GM12864 (cell line): ENCODE measurements at places on chromosomes 11 and 22.
A peak's percentile ranks its signal among the peaks of the same experiment; 100 is the strongest.

DNA sequence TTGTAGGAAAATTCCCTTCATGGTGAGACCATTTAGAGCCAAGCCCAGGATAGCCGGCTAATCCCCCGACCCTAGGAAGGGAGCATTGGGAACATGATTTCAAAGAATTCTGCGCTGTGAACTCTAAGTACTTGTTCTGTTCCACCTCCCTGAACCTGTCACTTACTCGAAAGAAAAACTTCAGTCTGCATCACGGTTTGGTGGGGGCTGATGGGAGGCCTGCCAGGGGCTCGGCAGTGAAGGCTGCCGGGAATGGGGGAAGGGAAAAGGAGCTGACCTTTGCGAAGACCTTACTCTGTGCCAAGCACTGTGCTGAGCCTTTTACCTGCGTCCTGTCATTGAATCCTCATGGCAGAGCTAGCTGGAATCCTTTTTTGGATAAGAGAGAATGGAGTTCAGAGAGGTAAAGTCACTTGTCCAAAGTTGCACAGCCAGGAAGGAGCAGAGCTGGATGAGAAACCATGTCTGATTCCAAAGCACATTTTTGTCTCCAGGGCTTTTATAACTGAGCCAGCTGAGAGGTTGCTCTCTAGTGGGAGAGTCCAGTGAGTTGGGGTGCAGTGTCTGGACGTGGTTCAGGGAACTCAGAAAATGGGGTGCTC is 15.4 kb downstream of the RASD2 start:
- DNase-seq, result no peak

DNA sequence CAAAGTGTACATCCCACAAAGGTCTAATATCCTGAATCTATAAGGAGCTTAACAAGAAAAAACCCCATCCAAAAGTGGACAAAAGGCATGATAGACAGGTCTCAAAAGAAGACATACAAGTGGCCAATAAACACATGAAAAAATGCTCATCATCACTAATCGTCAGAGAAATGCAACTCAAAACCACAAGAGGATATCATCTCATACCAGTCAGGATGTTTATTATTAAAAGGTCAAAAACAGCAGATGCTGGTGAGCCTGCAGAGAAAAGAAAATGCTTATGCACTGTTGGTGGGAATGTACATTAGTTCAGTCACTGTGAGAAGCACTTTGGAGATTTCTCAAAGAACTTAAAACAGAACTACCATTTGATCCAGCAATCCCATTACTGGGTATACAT is 12.7 kb downstream of the LGALS12 start:
- no peak for DNase-seq

GRCh38 chr11:7696424-7696823 is 9.9 kb downstream of the OVCH2 start:
- DNase-seq, result no peak

DNA sequence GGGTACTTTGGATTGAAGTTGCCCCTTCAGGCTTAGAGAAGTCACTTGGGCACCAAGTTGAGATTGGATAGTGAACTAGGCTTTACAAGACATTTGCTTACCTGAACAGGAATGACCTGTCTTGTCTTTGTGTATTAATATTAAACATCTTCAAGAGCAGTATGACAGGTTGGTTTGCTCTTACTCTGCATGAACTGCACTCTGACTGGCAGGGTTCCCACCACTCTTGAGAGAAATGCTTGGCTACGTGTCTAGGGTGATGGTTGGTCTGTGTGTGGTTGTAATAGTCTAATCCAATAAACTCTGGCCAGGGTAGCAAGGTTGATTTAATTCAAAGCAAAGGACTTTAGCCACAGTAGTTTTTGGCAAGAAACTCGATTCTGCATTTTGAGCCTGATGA is 20.1 kb upstream of the SPTBN2 start:
- no peak for DNase-seq

DNA sequence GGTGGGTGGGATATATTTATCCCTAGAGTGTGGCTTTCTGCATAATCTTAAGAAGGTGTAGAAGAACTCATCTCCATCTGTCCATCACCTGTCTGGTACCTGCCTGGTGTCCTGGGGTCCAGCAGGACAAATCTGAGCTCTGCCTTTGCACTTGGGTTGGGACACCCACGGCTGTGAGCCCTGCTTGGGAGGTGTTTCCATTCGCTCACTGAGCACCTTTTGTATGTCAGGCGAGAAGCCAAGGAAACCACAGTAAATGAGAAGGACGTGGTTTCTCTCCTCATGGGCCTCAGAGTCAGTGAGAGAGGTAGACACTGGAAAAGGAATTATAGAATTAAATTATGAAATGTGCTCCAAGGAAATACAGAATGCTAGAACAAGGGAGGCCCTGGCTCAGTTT is 555.9 kb downstream of the MIAT start:
- no peak for DNase-seq

DNA sequence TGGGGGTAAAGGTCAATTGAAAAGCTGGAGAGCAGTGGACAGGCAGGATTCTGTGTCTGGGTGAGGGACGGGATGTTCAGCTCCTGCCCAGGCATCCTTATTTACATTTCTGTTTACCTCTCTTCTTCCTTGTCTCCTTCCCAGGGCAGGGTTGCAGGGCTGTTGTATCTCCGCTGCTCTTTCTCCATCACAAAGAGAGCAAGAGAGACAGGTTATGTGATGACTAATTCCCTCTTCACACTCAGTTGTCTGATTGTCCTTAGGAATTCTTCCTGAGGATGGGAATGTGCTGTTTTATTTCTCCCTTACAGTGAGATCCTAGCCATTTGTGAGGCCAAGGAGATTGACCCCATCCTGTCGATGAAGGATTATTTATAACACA is 104.9 kb downstream of the VPREB1 start:
- DNase-seq, result no peak

DNA sequence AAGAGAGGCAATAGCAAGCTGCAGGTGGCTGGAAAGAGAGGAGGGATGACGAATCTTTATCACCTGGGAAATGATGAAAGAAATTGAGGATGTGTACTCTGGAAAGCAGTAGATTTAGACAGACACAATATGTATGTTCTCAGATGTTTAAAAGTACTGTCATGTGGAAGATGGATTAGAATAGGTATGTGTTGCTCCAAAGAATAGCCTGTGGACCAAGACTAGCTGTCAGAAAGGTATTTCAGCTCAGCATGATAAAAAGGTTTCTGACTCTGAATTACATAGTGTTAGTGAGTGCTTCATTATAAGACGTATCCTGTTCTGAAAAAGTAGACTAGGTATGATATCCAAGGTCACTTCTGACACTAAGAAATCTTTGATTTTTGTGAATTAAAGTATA is 322.4 kb downstream of the CNTN5 start:
- no peak for DNase-seq

GRCh38 chr22:40491990-40492631 is 121.7 kb downstream of the SGSM3 start:
- DNase-seq, result peak; percentile 91

GRCh38 chr22:43262990-43263644 is 76.2 kb upstream of the TTLL12 start:
- DNase-seq, result no peak

DNA sequence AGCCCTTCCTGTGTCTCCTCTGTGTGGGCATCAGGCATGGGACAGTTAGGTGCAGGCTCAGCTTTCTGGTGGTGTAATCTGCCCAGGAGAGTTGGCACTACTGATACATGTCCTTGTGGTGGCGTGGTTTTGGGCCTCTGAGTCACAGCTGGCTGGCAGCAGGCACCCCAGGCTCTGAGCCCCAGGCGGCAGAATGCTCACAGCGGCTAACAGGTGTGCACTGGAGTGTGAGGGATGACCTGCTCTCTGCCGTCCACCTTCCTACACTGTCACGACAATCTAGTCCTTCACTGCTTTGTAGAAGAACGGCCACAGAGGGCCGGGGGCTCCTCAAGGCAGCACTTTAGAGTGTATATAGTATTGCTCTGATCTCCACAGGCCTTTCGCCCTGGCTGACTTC is 100.3 kb upstream of the PITPNB start:
- DNase-seq, result no peak

DNA sequence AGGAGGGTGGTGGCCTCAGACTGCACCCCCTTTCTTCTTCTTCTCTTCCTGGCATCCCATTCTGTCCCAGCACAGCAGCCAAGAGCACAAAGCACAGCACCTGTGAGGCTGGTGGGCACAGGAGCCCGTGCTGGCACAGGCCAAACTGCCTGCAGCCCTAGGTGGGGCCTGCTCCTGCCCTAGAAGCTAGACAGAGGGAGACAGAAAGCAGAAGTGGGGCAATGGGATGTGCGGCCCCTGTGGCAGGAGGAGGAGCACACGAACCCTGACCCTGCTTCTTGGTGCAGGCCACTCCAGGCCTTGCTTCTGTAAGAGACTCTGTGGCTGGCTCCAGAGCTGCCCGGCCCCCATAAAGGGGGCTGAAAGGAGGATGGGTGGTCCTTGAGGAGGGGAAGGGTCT is 3.9 kb upstream of the PTS start:
- DNase-seq, result no peak

GRCh38 chr22:45127866-45128265 is 35.9 kb upstream of the NUP50 start:
- DNase-seq, result no peak

DNA sequence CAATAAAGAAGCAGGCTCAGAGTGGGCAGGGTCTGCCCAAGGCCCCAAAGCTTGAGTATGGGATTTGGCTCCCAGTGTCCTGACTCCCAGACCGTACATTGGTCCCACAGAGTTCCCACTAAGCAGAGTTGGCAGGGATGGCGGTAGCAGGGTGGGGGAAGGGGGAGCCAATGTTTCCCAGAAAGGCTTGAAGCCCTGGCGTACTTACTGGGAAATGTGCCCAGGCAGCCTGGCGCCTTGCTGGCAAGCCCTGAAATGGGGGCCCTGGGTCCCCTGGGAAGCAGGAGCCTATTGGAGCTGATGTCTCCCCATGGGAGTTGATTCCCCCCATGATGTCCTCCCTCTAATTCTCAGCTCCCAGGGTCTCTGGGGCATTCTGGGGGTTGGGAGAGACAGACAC is 9.3 kb downstream of the ARHGEF17 start:
- DNase-seq, result no peak

GRCh38 chr22:45036154-45036553 is 26.3 kb upstream of the PHF21B start:
- no peak for DNase-seq

GRCh38 chr11:92219476-92219875 is 5.1 kb upstream of the FAT3 start:
- no peak for DNase-seq

GRCh38 chr11:69301455-69302401 is 7.8 kb downstream of the MYEOV start:
- no peak for DNase-seq

GRCh38 chr11:75339685-75340409 is 11.6 kb downstream of the ARRB1 start:
- DNase-seq, result no peak

DNA sequence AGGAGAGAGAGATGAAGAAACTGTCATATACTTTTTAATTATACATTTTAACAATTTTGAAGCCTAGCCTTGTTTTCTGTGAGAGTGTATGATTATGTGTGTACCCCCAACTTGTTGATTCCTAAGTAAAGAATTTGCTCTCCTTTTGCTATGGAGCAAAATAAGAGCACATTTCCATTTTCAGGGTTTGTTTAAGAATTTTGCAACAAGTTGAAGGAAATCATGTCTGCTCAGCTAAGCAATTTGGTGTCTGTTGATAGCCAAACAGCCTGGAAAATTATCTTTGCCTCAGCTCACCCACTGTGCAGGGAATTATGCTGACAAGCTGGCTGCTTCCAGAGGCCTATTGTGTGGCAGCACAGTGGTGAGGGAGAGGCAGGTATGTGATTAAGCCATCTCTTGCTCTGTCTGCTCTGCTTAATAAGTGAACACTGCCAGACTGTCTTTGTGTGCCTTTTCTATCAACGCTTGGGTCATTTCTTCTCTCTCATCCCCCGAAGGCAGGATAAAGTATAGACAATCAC is 135.1 kb upstream of the TTC12 start:
- DNase-seq, result no peak

DNA sequence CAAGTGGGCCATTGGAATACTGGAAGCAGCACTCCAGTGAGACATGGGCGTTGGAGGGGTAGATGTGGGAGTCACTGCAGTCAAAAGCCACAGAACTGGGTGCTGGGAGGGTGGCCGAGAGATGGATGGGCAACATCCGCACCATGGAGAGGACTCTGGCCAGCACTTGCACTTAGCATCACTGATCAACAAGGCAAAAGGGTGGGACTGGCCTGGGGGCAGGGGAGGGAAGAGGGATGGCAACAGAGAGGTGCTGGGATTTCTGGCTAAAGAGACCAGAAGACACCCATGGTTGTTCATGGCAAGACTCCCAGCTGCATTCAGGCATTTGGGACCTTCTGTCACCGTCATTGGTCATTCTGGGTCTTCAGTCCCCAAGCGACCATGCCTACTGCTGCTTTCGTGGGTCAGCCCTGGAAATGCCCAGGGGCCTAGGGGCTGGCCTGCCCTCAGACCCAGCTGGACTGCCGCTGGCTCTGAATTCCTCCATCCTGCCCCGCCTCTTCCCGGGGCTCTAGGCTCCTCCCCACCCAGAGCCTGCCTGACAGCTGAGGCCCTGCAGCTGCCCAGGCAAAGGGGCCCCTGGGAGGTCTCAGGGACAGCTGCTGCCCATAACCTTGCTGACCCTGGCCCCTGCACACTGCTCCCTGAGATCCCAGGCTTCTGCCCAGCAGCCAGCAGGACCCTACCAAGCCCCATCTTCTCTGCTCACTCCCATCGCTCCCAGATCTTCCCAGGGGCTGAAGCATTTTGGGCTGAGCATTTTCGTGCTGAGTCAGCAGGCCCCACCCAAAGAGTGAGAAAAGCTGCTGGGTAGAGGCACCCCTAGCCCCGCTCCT is 13.0 kb upstream of the CDC42EP2 start:
- DNase-seq, result no peak

- no peak for DNase-seq
Measured at GRCh38 chr11:76236092-76236999, 30.0 kb upstream of the WNT11 start.

GRCh38 chr22:50253046-50253915 is 2.2 kb upstream of the HDAC10 start:
- DNase-seq, result no peak

- no peak for DNase-seq
Measured at GRCh38 chr11:9616858-9617257, 43.4 kb downstream of the WEE1 start.

- no peak for DNase-seq
Measured at GRCh38 chr11:1667121-1667850, 29.7 kb upstream of the KRTAP5-6 start.

DNA sequence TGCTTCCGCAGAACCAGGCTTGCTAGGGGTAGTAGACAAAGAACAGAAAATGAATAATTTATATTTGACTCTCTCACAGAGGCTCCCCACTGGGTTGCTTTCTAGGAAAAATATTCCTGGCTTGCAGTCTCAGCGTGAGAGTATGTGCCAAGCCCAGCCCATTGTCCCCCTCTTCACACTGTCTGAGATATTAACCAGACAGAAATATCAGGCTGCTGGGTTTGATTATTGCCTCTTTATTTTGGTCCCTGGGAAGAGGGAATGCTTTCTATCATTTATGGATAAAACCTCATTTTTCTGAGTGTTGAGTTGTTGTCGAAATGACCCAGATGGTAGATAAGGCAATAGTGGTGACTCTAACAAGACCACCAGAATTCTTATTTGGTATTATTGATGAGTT is 367.9 kb downstream of the METTL15 start:
- DNase-seq, result no peak

- no peak for DNase-seq
Measured at GRCh38 chr11:20729597-20730105, 60.3 kb downstream of the NELL1 start.
